CD4-positive, alpha-beta T cell (primary cell): ENCODE measurements at places on chromosomes 6 and 20.

DNA sequence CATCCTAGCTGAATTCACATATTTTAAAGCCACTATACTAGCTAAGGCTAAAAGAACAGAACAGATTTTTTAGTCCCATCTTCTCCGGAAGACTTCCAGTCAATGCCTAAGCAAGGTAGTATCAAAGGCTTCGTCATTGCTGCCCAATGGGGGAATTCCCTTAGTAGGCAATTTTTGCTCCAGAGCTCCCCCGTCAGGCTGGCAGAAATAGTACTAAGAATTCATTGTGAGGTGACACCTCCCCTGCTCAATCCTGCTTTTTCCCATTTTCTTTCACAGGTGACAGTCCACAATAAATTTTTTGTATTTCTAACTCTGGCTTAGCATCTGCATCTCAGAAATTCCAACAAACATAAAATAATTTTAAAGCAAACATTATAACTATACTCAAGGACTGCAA lies 52.8 kb upstream of the SRSF6 start:
- no peak for DNase-seq

- DNase-seq, result no peak
Observed at GRCh38 chr20:57884956-57885355, 175.1 kb upstream of the PMEPA1 start.

DNA sequence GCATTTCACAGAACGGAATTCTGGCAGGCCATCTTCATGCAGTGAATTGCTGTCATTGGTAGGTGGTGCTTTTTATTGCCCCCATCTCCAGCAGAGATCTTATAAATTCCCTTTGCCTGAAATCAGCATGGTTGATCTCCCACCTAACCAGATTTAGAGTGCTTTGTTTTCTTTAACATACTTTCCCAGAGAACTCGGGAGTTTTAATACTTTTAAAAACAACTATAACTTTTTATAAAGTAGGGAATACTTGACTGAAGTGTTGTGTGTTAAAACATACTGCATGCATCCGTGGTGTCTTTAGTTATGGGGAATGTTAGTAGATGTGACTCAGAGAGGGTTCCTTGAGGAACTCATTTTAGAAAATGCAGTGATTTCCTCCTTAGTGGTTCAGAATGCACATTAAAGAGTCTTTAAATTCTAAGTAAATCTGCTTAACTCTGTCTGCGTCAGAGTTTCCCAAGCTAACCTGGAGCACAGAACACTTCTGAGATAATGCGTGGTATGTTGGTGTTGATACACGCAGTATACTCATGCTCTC lies 54.9 kb downstream of the AKAP12 start:
- no peak for DNase-seq

DNA sequence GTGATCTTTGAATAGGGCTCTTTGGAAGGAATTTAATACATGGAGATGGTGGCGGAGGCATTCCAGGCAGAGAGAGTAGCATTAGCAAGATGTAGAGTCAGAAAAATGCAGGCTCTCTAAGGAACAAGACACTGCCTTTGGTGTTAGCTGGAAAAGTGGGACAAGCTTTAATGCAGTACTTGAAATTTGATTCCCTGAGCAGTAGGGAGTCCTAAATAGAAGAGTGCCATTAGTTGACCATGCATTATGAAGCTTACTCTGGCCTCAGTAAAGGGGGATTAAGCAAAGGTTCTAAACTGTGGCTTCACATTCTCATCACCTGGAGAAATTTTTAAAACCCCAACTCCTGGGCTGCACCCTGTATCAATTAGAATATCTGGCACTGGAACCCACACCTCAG lies 494.8 kb upstream of the SOX4 start:
- no peak for DNase-seq

DNA sequence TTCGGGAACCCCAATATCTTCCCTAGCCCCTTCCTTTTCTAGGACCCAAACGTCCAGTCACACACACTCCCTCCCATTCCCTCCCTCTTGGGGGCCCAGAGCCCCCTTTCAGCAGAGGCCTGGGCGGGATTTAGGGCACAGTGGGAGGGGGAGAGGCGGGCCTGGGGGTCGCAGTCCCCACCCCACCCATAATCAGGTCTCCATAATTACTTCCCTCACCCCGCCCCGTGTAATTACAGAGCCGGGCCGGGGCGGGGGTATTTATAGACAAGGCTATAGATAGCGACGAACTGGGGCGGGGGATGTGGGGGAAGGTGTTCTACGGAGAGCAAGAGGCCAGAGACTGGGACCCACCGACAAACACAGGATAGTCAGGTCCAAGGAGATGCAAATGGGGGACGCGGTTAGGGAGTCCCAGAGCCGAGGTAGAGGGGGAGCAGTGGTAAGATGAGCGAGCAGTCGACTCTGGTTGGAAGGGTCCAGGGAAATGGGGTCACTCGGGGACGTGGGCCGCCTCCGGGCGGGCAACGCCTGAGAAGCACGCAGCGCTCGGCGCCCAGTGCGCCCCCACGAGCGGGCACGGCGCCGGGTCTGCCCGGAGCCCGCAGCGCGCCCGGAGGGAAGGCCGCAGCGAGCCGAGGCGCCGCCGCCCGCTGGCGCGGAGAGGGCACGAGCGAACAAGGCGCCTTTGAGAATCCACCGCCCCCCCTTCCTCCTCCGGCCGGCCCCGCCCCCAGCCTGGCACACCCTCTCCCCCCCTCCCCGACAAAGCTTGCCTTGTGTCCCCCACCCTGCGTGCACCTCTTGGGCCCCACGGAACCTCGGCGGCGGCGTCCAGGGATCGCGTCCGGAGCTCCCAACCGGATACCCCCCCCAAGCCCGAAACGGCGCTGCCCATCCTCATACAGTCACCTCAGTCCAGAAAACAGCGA lies 670 bp upstream of the COL11A2 start:
- no peak for DNase-seq

GRCh38 chr6:7921632-7922092 lies 11.1 kb upstream of the TXNDC5 start:
- DNase-seq, result no peak

- no peak for DNase-seq
Observed at GRCh38 chr6:21033575-21034026, 499.3 kb downstream of the CDKAL1 start.

GRCh38 chr20:52031563-52032303 lies 159.8 kb downstream of the ZFP64 start:
- DNase-seq, result no peak

DNA sequence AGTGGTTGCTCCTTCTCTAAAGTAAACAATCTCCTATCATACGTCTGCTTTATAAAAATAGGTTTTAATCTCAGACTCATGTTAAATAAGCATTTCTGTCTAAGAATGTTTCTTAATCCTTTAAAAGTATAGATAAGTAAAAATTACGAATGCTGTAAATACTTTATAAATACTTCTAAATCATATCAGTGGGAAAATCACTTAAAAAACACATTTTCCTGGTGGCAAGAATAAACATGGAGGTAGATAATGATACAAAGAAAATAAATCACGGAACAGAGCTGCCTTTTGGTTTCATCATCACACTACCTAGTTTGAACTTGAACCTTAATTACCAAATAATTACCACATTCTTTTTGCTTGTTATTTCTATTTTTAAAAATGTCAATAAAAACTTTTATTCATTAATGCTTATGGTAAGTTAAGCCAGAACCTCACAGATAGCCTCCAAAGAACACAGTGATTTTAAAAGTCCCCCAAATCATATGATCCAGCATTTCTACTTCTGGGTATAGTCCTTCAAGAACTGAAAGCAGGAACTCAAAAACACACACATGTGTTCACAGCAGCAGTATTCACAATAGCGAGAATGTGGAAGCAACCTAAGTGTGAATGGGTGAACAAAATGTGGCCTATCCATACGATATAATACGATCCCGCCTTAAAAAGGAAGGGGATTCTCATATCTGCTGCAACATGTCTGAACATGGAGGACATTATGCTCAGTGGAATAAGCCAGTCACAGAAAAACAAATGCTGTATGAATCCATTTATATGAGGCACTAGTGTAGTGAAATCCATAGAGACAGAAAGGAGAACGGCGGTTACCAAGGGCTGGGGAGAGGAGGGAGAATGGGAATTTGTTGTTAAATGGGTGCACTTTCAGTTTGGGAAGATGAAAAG lies 72.4 kb downstream of the SLC22A23 start:
- DNase-seq, result no peak

DNA sequence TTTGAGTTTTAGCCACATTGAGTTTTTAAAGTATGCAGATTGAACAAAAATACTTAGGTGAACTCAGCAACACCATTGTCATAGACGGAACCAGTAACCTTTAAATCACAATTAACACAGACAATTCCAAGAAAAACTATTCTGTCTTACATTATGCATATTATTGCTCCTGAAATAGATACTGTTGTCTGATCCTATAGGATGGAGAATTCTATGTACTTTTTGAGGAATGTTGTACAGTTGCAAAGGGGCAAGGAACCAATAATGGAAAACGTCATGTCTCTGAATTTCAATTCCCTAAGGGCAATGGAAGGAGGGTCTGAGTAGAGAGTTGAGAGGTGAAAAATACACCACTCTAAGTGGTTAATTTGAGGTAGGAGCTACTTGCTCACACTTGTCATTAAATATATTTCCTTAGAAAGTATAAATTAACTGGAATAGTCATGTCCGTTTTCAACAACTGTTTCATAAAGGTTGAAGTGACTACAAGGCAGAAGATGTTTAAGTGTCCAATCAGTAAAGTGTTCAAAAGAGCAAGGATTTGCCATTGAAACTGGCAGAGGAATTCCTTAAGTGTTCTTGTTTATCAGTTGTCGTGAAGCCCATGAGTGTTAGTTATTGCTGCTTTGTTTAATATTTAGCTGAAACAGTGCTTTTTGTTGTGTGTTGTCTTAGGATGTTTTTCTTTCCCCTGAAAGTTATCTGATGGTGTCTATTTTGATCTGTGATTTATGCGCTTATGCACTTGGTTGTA lies 1.3 kb downstream of the NKAIN2 start:
- no peak for DNase-seq

DNA sequence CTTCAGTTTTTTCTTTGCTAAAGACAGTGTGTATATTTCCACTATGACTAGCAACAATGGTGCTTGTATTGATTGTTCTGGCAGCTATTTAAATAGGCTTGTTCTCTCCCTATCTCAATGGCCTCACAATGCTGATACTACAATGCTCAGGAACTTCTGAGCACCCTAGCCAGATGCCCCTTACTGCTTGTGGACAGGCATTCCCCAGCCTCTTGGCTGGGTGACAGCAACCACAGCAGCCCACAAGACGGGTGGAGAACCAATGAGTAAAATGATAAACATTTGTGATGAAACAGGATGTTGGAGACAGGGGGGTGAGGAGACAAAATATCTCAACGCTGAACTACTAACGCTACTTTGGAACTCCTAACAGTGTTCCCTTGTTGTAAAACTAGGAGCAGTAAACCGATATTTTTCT lies 42.3 kb downstream of the HIVEP2 start:
- DNase-seq, result peak; percentile 95

- DNase-seq, result peak; percentile 16
Observed at GRCh38 chr20:37385659-37386504, 39.9 kb downstream of the SRC start.

GRCh38 chr6:108588586-108588985 lies 27.9 kb downstream of the FOXO3 start:
- no peak for DNase-seq

DNA sequence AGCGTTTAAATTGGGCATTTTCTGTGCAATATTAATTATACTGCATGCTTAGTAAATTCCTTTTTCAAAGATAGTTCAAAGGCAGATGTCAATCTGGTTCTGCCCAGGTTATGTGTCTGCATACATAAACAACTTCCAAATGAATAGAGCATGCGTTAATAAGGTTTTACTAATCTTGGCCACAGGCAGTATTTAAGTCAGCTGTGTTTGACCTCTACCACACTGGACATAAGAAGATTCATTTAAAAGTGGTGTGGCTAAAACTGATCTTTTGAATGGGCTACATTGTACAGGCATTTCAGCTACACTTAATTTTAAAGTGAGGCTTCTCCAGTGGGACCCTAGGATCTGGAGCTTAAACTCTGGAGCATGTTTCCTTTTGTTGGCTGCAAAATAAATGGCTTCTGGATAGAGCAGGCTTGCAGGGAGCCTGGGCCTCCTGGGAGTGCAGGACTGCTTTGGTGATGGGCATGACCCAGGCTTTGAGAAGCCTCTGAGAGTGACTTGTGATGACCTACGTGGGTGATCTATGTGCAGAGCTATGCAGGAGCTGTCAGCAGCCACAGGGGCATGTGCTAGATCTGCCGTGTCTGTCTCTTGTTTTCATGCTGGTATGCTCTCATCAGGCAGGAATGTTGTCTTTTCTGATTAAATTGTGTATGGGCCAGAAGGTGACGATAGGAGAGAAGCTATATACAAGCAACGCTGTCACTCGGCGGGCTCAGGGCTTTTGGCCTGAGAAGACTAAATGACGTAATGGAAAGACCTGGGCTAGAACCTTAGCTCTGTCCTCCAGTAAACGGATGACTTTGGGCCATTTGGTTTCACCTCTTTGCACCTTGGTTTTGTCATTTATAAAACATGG lies 331.2 kb downstream of the QKI start:
- DNase-seq, result no peak

DNA sequence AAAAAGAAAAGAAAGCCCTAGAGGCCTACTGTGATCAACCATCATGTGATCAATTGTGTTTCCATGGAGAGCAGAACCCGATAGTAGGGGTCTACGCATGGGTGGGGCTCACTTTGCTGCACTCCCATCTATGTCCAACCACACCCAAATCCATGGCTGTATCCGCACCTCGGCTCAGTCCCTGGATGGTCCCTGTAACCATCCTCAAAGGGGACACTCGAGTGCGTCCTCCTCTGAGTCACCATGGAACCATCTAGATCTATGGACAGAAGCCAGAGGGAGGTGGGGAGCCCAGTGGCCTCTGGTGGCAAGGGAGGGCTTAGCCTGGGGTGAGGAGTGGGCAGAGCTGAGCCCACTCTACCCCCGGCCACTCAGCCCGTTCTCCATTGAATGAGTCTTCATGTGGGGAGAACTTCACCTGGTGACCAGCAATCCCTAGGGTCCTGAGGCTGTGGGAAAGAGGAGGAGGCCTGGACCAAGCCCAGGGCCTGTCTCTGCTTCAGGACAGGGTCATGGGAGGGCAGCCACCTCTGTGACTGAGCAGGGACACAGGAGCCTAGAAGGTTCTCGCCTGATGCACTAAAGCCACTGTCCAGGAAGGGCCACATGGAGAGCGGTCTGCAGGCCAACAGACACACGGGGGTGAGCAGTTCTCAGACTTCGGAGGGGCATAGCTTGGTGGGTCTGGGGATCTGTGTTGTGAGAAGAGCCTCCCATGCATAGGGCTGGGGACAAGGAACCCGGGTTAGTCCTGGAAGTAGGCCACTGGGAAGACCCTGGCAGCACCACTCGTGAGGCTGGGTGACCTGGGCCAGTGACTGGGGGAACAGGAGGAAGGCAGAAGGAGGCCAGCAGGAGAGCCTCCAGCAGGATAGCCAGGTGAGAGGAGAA lies 19.3 kb downstream of the RAET1L start:
- no peak for DNase-seq

- no peak for DNase-seq
Observed at GRCh38 chr6:147566244-147566898, 57.9 kb downstream of the SAMD5 start.
